Naive thymus-derived CD4-positive, alpha-beta T cell (primary cell): ENCODE measurements at places on chromosomes 13 and 19.

- no peaks in the 10 kb centered on the region for H3K4me1 ChIP-seq
- no peaks in the 10 kb centered on the region for H3K36me3 ChIP-seq
- H3K4me3 ChIP-seq: no peak overlapping the region
- no peak for DNase-seq
- H3K27me3 ChIP-seq: no peaks in the 10 kb centered on the region
- H3K27ac ChIP-seq: no peak overlapping the region
Measured at GRCh38 chr13:78499802-78500201, 103.5 kb downstream of the POU4F1 start.

DNA sequence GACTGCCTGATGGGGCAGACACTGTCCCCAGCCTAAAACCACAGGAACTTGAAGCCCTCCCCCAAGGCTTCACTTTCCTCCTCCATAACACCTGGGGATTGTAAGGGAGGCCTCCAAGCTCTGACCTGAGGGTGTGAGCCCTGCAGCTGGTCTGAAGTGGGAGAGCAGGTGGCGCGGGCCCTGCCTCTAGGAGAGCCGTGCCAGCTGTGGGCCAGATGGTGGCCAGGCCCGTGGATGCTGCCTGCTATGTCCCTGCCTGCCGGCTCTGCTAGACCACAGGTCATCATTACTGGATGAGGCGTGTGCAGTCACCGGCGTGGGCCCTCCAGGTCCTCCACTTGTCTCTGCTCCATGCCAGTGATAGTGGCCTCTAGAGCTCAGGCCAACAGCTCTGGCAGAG, 3.5 kb upstream of the KLHL26 start:
- no peak for DNase-seq
- no peak overlapping the region for H3K4me3 ChIP-seq
- peaks cover 18% of the 10 kb centered on the region for H3K4me1 ChIP-seq

GRCh38 chr13:39036212-39036611, 1.7 kb downstream of the PROSER1 start:
- H3K36me3 ChIP-seq: no peaks in the 10 kb centered on the region
- peaks cover 7% of the 10 kb centered on the region for H3K4me1 ChIP-seq
- peak overlapping the region; percentile 82 for H3K27ac ChIP-seq
- DNase-seq: no peak
- H3K27me3 ChIP-seq: no peaks in the 10 kb centered on the region

GRCh38 chr13:42880056-42880605, 98.7 kb downstream of the FAM216B start:
- no peak overlapping the region for H3K4me3 ChIP-seq
- no peak overlapping the region for H3K27ac ChIP-seq
- H3K36me3 ChIP-seq: no peaks in the 10 kb centered on the region
- H3K4me1 ChIP-seq: no peaks in the 10 kb centered on the region
- DNase-seq: no peak

GRCh38 chr19:2645826-2646225, 56.7 kb downstream of the GNG7 start:
- H3K4me1 ChIP-seq: no peaks in the 10 kb centered on the region
- H3K4me3 ChIP-seq: no peak overlapping the region
- no peak overlapping the region for H3K27ac ChIP-seq
- no peak for DNase-seq

- no peaks in the 10 kb centered on the region for H3K27me3 ChIP-seq
- peak overlapping the region; percentile 23 for H3K4me3 ChIP-seq
- no peak for DNase-seq
- H3K4me1 ChIP-seq: peaks cover 14% of the 10 kb centered on the region
- no peaks in the 10 kb centered on the region for H3K36me3 ChIP-seq
- no peak overlapping the region for H3K27ac ChIP-seq
Measured at GRCh38 chr13:99066219-99066618, 88.4 kb upstream of the DOCK9 start.

DNA sequence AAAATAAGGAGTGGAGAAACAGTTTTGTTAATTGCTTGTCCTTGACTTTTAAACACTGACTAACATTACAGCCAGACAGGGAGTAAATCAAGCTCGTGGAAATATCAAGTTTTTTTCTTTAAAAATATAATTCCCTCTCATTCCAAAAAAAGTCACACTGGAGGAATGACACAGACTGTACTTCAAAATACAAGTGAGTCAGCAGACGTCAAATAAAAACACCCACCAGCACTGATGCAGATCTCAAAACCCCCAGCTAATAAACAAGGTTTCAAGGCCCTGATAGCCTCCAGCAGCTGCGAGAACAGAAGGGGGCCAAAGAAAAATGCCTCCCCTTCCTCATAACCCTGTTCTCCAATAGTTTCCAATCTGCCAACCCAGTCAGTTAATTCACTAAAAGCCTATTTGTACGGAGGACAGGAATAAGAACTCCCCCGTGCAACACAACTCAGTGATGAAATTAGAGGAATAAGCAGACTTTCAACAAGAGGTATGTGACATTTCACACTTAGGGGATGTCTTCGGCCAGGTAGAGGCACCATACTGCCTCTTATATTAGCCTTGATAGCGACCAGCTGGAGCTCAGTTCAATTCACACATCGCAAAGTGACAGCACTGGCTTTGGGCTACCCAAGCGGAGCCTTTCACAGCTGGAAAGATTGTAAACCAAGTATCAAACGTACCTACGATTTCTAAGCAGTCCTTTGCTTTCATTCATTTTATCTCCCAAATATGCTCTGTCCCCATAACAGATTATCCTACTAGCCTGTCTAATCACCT, 561.0 kb upstream of the KLF12 start:
- DNase-seq: no peak
- H3K4me1 ChIP-seq: no peaks in the 10 kb centered on the region
- H3K4me3 ChIP-seq: no peak overlapping the region
- H3K27me3 ChIP-seq: no peaks in the 10 kb centered on the region

DNA sequence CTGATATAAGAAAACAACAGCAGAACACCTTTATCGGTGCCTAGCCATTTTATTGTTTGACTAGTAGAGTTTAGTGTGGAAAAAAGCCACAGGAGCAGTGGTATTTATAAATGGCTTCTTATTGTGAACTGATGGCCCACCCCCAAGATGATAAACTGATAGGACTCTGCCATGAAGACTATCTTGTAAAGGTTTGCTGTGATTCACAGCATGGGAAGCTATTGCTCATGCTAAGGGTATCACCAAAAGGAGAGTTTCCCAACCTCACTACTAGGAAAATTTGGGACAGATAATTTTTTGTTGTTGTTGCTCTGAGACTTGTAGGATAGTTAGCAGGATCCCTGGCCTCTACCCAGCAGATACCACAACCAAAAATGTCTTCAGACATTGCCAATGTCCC, 12.0 kb upstream of the SLC7A1 start:
- no peaks in the 10 kb centered on the region for H3K36me3 ChIP-seq
- H3K4me1 ChIP-seq: no peaks in the 10 kb centered on the region
- H3K4me3 ChIP-seq: no peak overlapping the region
- no peaks in the 10 kb centered on the region for H3K27me3 ChIP-seq
- no peak for DNase-seq

DNA sequence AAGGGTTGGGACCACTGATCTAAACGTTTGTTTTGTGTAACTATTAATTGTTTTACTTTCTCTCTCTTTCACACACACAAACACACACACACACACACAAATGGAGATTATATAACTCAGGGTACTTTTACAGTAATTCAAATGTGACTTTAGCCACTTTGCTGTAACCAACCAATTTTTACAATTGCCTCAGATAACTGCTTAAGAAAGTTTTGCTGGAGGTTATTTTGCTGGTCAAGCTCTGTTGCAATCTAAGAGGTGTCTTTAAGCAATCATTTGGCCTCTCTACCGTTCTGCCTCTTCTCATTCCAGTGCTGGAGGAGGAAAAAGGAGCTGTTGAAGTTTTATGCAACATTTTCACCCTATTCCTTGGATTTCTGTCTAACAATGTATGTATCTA, 63.0 kb downstream of the TBC1D4 start:
- H3K4me3 ChIP-seq: no peak overlapping the region
- H3K27me3 ChIP-seq: no peaks in the 10 kb centered on the region
- H3K36me3 ChIP-seq: no peaks in the 10 kb centered on the region
- no peak for DNase-seq
- no peaks in the 10 kb centered on the region for H3K4me1 ChIP-seq
- no peak overlapping the region for H3K27ac ChIP-seq

- H3K36me3 ChIP-seq: peaks cover 36% of the 10 kb centered on the region
- no peaks in the 10 kb centered on the region for H3K4me1 ChIP-seq
- no peak overlapping the region for H3K27ac ChIP-seq
- no peak for DNase-seq
- no peaks in the 10 kb centered on the region for H3K27me3 ChIP-seq
- no peak overlapping the region for H3K4me3 ChIP-seq
Measured at GRCh38 chr13:50950849-50951248, 41.3 kb downstream of the RNASEH2B start.

DNA sequence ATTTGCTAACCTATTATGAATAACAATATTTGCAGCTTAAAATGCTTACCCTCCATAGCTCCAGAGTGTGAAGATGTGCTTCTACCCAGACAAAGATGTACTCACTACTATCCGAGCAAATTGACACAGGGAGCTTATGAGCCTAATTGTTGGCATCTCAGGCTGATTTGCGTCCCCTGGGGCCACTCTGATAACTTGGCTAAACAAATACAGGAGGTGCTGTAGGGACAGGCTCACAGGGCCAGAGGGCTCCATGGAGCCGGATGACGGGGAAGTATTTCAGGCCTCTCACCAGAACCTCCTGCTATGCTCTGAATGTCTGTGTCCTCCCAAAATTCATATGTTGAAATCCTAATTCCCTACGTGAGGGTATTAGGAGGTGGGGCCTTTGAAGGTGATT, 26.7 kb upstream of the C19orf12 start:
- H3K27ac ChIP-seq: no peak overlapping the region
- H3K4me3 ChIP-seq: no peak overlapping the region
- DNase-seq: no peak
- no peaks in the 10 kb centered on the region for H3K36me3 ChIP-seq
- no peaks in the 10 kb centered on the region for H3K4me1 ChIP-seq

- no peak overlapping the region for H3K4me3 ChIP-seq
- no peak overlapping the region for H3K27ac ChIP-seq
- no peak for DNase-seq
- peaks cover 17% of the 10 kb centered on the region for H3K4me1 ChIP-seq
Measured at GRCh38 chr19:49682274-49682673, 5.2 kb downstream of the PRMT1 start.

DNA sequence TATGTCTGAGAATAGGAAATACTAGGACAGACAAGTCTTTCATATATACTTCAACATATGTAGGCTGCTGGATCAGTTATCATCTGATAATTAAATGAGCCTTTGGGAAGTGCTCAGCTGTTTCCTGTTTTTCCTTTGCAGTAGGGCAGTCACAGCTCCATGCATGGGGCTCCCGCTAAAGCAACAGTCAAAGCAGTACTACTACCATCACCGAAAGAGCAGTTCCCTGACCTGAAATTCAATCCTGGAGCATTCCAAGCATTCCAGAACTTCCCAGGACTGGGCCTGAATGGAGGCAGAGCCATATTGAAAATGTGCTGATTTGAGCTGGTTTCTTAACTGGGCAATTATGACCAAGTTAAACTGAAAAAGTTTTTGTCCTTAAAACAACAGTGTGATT, 20.5 kb downstream of the MICU2 start:
- no peak overlapping the region for H3K4me3 ChIP-seq
- peaks cover 12% of the 10 kb centered on the region for H3K4me1 ChIP-seq
- H3K36me3 ChIP-seq: no peaks in the 10 kb centered on the region
- no peak for DNase-seq
- no peaks in the 10 kb centered on the region for H3K27me3 ChIP-seq
